Neural crest cell (in vitro differentiated cells): ENCODE measurements at places on chromosomes 2 and 18.

- DNase-seq: no peak
- no peak overlapping the region for H3K27ac ChIP-seq
- H3K36me3 ChIP-seq: no peaks in the 10 kb centered on the region
- peaks cover 33% of the 10 kb centered on the region for H3K27me3 ChIP-seq
Measured at GRCh38 chr2:127679680-127680361, 4.5 kb upstream of the LIMS2 start.

DNA sequence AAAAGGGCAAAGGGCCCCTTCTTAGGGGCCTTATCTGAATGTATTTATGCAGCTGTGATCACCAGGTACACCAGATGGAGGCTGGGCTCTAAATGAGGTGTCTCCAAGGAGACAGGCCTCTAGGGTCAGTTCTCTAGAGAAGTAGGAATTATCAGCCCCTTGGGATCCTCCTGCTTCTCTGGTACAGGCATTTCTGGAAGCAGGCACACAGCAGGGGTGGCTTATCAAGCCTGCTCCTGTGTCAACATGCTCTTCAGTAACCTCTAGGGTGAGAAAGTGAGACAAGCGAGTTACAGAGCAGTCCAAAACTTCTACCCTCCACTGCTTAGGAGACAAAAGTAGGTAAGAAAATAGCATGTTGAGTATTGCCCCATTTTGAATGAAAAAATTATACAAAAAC lies 13.8 kb downstream of the TPGS2 start:
- H3K27ac ChIP-seq: no peak overlapping the region
- H3K27me3 ChIP-seq: no peaks in the 10 kb centered on the region
- H3K4me1 ChIP-seq: no peaks in the 10 kb centered on the region
- H3K36me3 ChIP-seq: peaks cover 7% of the 10 kb centered on the region

DNA sequence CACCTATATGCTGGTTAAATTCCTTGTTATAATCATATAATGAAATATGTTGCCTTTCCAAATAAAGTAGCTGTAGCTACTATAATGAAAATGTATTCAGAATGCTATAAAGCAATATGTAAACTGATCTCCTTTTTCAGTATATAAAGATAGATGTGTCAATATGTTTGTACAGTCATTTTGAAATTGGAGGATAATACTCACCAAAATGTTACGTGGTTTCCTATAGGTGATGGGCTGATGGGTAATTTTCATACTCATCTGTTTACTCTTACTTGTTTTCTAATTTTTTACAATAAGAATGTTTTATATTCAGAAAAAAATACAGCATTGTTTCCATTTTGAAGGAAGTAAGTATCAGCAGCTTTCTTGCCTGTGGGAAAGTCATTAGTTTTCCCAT lies 70.2 kb downstream of the PRKRA start:
- H3K4me1 ChIP-seq: no peaks in the 10 kb centered on the region
- H3K4me3 ChIP-seq: no peak overlapping the region
- H3K27ac ChIP-seq: no peak overlapping the region
- H3K27me3 ChIP-seq: no peaks in the 10 kb centered on the region

DNA sequence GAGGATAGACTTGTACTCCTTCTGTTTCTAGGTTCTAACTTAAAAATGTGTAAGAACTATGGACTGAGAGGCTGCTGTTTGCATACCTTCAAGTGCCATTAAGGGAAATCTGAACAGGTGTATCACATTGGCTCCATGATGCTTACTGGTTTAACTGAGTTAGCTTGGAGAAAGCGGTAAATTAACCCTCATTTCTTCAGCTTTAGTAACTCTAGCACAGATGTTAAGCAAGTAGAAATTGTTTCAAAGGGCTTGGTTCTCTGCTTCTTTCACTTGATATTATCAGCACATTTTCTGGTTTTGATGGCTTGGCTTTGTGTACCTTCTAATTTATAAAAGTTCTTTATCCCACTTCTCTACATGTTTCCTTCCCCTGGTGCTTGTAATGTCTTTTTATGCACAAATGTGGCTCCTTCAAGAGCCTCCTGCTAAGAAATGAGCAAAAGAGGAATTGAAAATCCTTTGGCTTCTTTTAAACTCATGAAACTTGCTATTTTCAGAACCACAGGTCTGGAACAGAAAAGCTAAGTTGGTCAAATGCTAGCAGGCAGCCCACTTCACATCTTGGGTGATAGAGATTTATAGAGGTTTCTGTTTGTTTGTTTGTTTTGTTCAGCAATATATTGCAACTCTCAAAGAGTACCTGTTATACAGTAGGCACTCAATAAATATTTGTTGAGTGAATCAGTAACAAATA lies 249.9 kb upstream of the THUMPD2 start:
- H3K4me1 ChIP-seq: no peaks in the 10 kb centered on the region
- H3K36me3 ChIP-seq: no peaks in the 10 kb centered on the region
- H3K4me3 ChIP-seq: no peak overlapping the region
- DNase-seq: no peak
- H3K27ac ChIP-seq: no peak overlapping the region
